ENCODE measurements at places on chromosomes 4 and X.

DNA sequence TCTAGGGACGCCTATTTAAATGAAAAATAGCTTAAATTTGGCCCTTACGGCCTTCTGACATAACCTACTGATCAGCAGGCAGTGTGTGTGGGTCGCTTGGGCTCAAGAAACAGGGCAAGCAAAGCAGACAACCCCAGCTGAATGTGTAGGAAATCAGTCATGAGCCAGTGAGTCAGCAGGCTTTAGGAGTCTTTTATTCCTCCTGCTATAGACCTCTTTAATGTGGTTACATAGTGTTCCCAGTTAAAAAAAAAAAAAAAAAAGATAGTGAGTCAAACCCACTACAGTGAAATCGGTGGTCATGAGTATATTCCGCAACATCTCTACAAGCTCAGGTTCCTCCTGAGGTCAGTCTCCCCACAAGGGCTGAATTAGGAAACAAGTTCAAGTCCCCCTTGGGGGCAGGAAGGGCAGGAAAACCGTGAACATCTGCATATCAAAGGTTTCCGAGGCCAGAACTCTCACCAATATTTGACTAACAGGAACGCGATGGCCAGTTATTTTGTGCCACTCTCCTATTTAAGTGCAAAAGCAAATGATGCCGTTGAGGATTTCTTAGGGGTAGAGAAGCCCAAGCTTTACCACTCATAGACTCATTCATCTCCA is 32.7 kb downstream of the ACSL1 start:
- no peak for DNase-seq

GRCh38 chr4:6926681-6927478 is 17.3 kb downstream of the TBC1D14 start:
- DNase-seq: no peak

DNA sequence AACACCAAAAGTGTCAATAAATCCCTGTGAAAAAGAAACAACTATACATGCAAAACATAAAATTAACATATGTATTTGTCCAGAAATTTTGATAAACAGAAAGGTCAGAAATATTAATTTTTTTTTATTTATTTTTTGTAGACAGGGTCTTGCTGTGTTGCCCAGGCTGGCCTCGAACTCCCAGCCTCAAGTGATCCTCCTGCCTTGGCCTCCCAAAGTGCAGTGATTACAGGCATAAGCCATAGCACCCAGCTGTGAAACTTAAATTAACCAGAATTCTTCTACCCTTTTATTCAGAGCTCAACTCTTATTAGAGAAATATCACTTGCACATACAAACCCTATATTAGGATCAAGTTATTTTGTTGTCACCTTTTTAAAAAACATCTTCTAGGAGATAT is 16.2 kb downstream of the ANAPC10 start:
- no peak for DNase-seq

- DNase-seq: no peak
Observed at GRCh38 chr4:153327247-153327646, 17.2 kb upstream of the MND1 start.

GRCh38 chr4:99310389-99310788 is 10.8 kb downstream of the ADH1B start:
- DNase-seq: no peak
